ENCODE measurements at places on chromosomes 6 and 20.

- peak; percentile 51 for DNase-seq
Observed at GRCh38 chr6:119348096-119348747, 1.3 kb downstream of the MAN1A1 start.

DNA sequence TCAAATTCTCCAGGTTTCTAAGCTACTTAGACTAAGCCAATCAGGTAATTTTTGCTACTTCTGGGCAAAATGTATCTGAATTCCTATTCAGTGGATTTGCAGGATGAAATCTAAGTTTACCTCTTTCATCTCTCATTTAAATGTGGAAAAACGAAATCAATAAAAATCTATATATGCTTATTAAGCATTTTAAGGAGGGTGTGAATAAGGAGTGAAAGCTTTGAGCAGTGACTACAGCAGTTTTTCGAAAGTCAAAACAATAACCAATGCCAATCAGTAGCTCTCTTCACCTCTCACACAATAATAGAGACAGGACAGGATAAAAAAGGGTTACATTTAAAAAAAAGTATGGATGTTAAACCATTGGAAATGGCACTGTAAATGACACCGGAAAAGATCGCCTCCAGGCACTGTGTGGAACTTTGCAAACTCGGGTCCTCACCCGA, 476 bp upstream of the BCKDHB start:
- DNase-seq, result no peak

DNA sequence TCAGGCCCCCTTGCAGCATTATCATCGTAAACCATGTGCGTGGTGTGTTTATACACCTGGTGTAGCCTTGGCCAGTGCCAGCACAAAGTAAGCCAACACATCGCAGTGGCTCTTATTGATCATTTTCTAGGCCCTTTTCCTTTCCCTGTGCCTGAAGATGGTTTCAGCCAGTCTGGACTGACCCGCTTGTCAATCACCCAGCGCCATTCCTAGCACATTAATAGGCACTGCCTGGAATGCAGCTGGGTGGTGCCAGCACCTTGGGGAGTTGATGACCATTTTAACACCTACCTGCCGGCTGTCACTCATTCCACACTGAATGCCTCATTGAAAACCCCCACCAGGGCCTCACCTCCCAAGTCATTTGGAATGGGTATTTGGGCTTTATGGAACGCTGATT, 4.9 kb upstream of the UQCC2 start:
- no peak for DNase-seq

GRCh38 chr6:164401871-164402270, 907.5 kb downstream of the C6orf118 start:
- DNase-seq, result no peak

GRCh38 chr6:109406196-109406595, 23.9 kb upstream of the CD164 start:
- DNase-seq, result no peak

- peak; percentile 75 for DNase-seq
Observed at GRCh38 chr6:26045065-26045927, 41.9 kb upstream of the HFE start.

DNA sequence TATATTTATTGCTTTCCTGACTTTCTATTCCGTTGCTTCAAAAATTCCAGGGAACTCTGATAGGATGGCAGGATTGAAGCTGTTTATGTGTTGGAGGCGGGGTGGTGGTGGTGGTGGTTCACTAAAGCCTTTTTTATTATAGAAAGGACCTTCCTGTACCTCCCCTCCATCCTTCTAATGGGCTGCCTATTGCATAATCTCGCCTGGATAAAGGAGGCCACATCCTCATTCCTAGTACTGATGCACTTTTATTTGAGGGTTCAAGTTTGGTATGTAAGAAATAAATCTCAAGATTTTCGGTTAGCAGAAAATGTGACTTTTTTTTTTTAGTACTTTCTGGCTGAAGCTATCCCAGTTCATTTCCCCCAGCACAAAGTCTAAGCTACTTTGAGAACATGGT, 18.7 kb upstream of the CTAGE9 start:
- no peak for DNase-seq

DNA sequence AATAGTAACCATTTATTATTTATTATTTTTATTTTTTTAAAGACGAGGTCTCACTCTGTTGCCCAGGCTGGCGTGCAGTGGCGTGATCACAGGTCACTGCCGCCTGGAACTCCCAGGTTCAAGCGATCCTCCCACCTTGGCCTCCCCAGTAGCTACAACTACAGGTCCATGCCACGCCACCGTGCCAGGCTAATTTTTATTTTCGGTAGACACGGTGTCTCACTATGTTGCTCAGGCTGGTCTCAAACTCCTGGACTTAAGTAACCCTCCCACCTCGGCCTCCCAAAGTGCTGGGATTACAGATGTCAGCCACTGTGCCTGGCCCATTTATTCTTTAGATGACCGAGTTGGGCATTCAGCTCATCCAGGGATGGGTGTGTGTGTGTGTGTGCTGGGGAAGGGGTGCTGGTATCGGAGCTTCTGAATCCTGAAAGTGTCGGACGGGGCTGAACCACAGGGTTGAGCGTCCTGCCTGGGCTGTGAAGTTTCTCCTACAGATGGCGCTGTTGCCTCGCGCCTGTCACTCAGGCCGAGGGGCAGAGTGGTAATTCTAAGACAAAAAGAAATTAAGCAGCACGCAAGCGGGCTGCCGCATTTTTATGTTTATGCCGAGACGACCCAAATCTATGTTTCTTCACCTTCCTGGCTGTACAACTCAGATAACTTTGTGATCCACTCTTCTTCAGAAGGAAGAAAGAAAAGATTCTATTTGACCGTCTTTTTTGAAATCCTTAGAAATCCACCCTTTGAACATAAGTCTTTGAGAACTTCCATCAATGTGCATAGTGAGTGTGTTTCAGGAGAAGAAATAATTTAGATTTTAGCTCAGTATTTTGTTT, 252.8 kb downstream of the CDH26 start:
- peak; percentile 60 for DNase-seq

GRCh38 chr20:21021472-21021790, 84.7 kb downstream of the LINC00237 start:
- DNase-seq, result no peak

GRCh38 chr6:137570393-137570792, 76.2 kb upstream of the OLIG3 start:
- DNase-seq, result no peak

GRCh38 chr6:14819840-14820420, 425.9 kb upstream of the JARID2 start:
- DNase-seq, result no peak

- no peak for DNase-seq
Observed at GRCh38 chr6:39811835-39812345, 19.7 kb downstream of the DAAM2 start.

Measured in stimulated activated CD4-positive, alpha-beta T cell treated with anti-CD3 and anti-CD28 coated beads, Interleukin-2, amount 100 ng/mL, for 24 hours (primary cell).